Activated CD4-positive, alpha-beta T cell treated with anti-CD3 and anti-CD28 coated beads, Interleukin-2, amount 50 U/mL, for 24 hours (primary cell): ENCODE measurements at places on chromosomes 3 and 15.

DNA sequence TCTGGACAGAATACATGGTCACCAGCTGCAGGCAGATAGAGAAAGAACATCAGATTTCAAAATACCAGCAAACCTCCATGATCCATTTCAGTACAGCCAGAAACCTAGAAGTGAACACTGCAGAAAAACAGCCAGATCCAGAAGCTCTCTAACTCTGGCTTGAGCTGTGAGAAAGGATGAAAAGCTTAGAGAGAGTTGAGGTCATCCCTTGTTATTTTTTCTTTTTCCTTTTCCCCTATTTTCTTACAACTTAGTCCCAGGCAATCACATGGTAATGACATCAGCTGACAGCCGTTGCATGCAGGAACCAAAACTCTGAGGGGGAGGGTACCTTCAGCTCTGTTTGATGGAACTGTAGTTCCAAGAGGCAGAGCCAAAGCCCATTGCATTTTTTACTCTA is 113.2 kb downstream of the TCF12 start:
- no peak for DNase-seq

DNA sequence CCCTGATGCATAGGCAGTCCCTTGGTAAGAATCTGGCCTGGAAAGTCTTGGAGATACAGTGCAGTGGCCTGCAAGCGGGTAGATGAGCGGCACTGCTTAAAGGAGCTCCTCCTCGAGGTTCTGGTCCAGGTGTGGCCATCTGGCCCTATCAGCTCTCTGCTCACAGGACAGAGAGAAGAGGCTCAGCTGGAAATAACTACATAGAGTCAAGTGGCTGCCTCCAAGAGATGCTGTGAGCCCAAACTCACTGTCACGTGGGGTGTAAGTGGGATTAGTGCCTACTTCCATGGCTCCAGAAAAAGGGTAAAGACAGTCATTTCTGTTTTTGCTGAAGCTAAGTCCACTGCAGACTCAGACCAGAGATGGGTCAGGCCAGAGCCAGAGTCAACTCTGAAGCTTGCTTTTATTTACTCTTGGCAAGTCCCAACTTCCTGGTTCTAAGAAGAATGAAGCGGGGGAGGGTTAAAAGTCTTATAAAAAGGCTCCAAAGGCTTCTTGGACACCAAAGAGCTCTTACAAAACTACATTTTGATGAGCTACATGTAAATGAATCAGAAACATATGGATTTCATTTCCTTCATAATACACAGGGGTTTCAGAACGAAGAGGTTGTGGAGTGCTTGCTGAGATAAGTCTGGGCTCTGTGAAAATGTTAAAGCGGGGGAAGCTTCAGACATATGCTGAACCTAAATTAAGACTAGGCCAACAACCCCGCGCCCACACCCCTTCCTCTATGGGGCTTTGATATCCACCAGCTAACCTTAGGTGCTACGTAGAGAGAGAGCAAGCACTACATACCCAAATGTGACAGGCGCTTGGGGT is 77.1 kb downstream of the PDZRN3 start:
- no peak for DNase-seq

DNA sequence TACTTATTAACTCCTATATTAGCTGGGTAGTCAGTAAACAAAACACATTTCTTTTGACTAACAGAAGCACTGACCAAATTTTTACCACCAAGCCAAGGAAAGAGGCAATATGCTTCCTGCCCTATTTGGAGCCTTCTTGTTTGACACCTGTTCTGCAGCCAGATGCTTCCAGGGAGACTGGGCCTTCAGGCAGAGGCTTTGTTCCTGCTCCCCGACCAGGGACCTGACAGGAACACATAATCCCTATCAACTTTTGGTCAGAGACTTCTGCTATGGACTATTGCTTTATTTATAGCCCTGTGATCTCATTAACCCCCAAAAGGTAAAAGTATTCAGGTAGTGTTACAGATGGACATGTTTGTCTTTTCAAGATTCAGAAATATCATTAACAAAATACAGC is 541.3 kb downstream of the NTRK3 start:
- DNase-seq = no peak

GRCh38 chr3:62233065-62233464 is 140.3 kb downstream of the FEZF2 start:
- no peak for DNase-seq

DNA sequence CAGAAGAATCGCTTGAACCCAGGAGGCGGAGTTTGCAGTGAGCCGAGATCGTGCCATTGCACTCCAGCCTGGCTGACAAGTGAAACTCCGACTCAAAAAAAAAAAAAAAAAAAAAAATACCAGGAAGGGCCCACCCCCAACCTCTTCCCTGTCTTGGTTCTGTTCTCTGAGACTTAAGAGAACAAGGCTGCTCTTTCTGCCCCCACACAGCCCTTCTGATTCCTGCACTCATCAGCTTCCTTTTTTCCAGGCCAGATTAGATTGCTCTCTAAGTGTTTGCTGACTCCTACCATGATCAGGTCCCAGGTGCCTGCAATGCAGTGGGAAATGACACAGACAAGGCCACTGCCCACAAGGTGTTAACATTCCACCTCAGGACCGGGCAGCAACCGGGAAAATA is 13.0 kb downstream of the TMEM44 start:
- DNase-seq = no peak

DNA sequence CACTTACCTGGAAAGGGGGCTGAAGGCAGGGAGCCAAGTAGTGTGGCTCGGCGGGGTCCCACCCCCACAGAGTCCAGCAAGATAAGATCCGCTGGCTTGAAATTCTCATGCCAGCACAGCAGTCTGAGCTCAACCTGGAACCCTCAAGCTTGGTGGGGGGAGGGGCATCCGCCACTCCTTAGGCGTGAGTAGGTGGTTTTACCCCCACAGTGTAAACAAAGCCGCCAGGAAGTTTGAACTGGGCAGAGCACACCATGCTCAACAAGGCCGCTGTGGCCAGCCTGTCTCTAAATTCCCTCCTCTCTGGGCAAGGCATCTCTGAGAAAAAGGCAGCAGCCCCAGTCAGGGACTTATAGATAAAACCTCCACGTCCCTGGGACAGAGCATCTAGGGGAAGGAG is 156.3 kb downstream of the KBTBD8 start:
- DNase-seq = no peak
